ENCODE measurements at places on chromosomes 16 and 17. TPM values are rescaled to one million over a fixed set of nuclear protein-coding genes. Genes with fewer than 3 reads are reported as not detected.

GRCh38 chr17:41653892-41654677 lies 29.7 kb upstream of the KRT17 start:
- no peak for DNase-seq

DNA sequence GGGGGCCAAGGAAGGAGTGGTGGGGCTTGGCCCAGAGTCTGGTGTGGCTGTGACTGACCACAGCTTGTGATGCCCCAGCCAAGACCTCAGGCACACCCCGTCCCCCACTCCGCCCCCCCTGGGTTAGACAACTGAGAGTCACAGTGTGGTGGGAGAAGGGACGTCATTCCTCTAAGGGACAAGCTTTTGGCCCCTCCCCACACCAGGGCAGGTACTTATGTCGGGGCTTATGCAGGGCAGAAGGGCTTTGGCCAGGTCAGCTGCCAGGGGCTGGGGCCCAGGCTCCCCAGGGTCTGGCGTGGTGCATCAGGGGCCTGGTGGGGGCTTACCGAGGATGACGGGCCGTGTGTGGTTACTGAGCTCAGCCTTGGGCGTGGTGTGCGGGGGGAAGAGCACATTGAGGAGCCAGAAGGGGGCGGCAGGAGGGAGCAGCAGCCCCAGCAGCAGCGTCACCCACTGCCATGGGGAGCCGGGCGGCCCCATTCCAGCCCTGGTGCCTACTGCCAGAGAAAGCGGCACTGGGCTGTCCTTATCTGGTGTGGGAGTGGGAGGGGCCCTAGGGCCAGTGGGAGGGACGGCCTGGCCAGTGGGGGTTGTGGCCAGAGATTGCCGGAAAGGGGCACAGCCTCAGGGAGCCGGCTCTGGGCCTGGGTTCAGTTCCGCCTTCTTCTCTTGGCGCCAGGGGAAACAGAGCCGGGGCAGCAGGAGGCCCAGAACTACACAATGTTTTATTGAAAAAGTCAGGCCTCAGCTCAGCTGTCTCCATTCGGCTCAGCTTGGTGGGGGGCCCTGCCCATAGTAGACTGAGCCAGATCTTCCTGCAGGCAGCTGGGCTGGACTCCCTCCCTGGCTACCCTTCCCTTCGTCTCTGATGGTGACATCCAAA lies at the start of gene LCAT:
Gene LCAT (minus strand): TSS at position 502 of the 886 bp plus-strand sequence. CDS start 19 bp downstream, at position 483.
- no peak for DNase-seq

DNA sequence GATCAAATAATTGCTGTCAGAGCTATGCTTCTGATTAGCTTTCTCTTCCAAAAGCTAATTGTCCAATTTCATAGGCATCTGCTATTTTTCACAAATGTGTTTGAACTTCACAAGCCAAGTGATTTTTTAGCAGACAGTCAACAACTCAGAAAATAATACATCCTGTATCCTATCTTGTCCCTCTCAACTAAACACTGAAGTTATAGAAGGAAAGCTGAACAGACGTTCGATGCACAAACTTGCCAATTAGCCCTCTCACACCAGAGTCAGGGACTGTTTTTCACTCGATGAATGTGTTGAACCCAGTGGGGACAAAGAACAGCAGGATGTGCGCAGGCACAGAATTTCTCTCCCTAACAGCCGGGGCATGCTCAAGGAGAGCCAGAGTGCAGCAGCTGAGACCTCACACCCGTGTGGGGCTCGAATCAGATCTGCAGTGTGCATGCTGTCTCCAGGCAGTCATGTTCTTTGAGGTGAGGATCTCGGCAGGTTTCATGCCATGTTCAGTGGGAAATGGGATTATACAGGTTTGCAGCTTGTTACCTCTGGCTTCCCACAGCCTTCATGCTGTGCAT lies 246.7 kb upstream of the SDK2 start:
- no peak for DNase-seq

GRCh38 chr17:82910770-82911169 lies 70.9 kb upstream of the ZNF750 start:
- no peak for DNase-seq

Gene RSKR
- 24.9 TPM for total RNA-seq

Gene TTYH2
- 3.4 TPM for total RNA-seq

Gene TMED6
- total RNA-seq = 2.2 TPM

All from activated CD8-positive, alpha-beta T cell treated with anti-CD3 and anti-CD28 coated beads for 36 hours (primary cell).